ENCODE measurements at places on chromosomes 2 and 18.

DNA sequence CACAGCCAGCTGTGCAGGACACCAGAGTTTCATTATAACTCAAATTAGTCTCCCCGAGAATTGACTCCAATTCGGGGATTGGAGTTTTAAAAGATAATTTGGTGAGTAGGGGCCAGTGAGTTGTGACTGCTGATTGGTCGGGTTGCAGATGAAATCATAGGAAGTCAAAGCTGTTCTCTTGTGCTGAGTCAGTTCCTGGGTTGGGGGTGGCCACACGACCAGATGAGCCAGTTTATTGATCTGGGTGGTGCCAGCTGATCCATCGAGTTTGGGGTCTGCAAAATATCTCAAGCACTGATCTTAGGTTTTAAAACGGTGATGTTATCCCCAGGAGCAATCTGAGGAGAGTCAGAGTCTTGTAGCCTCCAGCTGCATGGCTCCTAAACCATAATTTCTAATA is 82.7 kb upstream of the SLC66A3 start:
- DNase-seq, result no peak

- DNase-seq, result no peak
Observed at GRCh38 chr2:29053223-29053622, 21.1 kb downstream of the PCARE start.

DNA sequence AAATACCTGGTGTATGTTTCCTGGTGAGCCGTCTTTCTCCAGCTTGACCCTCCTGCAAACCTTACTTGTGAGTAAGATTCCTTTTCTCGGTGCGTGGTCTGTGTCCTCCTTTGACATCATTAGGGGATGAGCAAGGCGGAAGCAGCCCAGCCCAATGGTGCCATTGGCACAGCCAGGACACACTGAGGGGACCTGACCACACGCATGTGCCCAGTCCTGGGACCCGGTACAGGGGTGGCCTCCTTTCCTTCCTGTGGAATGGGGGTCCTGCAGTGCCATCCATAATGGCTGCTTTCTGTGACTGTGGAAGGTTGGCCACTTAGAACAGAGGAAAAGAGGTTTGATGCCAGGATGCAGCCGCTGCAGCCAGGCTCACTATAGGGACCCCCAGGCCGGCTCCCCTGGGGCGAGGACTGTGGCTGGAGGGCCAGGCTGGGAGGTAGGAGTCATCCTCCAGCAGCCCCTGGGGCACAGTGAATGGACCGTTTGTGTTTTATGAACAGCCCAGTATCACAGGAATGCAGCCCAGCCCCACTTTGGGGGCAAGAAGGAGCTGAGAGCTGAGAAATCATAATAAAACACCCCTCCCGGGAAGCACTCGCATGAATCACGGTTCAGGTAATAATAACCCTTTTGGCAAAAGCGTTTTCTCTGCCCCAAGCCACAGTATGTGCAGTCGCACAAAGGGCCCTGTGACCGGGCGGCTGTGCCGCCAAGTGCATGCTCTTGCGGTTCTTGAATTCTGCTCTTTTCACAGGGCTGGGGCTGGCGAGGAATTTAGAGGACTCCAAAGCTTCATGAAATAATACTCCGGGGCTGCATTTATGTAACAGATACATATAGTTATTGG is 73.2 kb downstream of the ASB1 start:
- DNase-seq, result no peak

DNA sequence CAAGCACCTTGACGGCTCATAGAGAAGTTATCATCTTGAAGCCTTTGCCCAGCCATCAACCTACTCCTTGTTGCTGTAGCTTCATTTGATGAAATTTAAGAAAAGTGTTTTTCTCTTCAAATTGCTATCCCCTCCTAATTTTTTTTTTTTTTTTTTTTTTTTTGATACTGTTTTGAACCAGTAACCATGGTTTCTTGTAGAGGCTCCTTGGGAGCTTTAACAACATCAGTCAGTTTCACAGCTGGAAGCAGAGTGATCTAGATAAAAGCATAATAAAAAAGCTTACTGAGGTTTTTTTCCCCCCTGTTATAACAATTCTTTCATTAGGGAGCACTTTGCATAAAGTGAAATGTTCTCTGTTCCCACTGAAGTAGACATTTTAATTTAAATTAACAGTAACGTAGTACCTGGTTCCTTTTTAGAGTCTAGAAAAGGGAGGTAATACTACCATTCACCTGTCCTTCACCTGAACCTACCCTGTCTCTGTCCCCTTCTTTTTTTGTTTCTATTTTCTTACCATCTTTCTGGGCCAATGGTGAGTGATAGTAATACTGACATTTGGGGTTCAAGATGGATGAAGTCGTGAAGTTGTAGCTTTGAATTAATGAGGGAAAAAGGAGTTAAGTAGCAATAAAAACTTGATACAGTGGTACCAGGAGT is 101.5 kb downstream of the NCOA1 start:
- DNase-seq, result no peak

DNA sequence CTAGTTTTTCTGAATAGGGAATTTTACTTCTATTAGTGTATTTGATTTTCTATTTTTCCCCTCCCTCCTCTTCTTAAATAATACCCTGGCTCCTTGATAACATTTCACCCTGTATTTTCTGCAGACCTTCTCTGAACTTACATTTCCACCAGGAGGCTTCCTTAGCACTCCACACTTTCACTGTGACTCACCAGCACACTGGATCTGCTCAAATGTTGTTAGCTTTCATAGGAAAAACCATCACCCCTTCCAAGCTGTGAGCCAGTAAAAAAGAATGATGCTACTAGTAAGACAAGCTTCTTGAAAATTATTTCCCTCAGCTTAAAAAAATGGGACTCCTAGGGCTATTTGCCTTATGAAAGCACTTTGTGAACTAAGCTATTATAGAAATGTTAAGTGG is 16.1 kb downstream of the SUPT7L start:
- DNase-seq, result no peak

- DNase-seq, result no peak
Observed at GRCh38 chr18:45386041-45386655, 229.1 kb upstream of the SLC14A2 start.

GRCh38 chr2:205712508-205712907 is 30.2 kb downstream of the NRP2 start:
- no peak for DNase-seq

Measured in activated CD4-positive, alpha-beta T cell treated with anti-CD3 and anti-CD28 coated beads, Interleukin-2, amount 50 U/mL, for 4 hours (primary cell).